Right hindlimb (tissue), 1 donor: ENCODE measurements at places on chromosomes 2 and 18.

GRCh38 chr2:236366049-236366387 lies 101.8 kb upstream of the ASB18 start:
- no peak for DNase-seq

- no peak for DNase-seq
Observed at GRCh38 chr2:237207646-237208045, 122.0 kb downstream of the COPS8 start.

- DNase-seq, result no peak
Observed at GRCh38 chr2:239112127-239112774, 264.4 kb downstream of the TWIST2 start.

GRCh38 chr18:58402247-58402646 lies 226.6 kb downstream of the ALPK2 start:
- peak; percentile 57 for DNase-seq

DNA sequence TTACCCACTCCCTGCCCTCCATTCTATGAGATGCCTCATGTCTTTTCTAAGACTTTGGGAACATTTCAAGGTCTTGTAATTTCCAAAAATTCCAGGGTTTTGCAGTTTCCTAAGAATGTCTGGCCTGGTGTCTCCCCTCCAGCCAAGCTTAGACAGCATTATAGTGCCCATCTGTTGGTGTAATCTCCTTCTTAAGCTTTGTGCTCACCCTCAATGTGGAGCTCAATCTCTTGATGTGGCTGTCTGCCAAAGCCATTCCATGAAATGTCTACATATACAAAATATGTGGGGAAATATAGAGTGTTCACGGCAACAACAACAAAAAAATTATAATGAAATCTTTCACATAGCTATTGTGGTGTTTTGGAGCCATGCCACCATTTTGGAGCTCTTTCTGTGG lies 558.4 kb downstream of the PIK3C3 start:
- DNase-seq, result no peak
